Activated CD4-positive, CD25-positive, alpha-beta regulatory T cell (primary cell): ENCODE measurements at places on chromosomes 11 and 22.

- no peak for DNase-seq
These were observed 19.7 kb upstream of the FIBIN start for GRCh38 chr11:26974069-26974783.

DNA sequence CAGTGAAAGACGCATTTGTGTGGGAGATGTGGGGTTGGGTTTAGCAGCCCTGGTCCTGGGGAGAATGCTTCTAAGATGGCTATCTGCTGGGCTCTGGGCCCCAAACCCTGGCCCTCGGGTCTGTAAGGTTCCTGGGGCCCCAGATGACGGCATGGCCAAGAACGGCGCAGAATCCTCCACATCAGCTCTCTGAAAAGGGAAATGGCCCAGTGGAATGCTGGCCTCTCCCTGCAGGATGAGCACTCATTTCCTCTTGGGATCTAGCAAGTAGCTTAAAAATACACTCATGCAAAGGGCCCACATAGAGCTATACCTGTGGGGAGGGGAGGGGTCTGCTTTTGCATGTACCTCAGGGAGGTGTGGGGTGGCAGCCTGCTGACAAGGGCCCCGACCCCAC is 37.5 kb upstream of the LINC01488 start:
- DNase-seq = no peak

DNA sequence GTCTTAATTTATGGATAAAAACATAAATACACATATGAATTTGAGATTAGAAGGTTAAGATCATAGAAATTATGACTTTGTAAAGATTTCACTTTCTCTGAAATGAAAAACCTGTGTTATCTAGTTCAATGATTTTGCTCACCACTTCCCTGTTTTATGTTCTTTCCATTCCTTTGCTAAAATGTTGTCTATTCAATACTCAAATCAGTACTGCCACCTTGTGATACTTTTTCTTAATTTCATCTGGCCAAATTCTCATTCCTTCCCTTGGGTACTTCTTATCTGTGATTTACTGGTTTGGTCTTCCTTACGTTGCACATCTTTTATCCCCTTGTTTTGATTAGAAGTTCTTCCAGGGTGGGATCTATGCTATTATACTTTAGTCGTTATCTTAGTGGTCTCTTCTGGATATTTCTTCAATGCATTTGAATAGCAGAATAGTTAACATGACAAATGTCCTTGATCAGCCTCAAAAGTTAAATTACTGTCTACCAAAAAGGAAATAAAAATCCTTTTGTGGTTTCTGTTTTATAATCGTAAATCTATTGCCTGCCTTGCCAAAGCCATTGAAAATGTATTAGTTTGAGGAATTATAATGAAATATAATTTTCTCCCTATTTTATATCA is 197.0 kb downstream of the PGR start:
- no peak for DNase-seq

DNA sequence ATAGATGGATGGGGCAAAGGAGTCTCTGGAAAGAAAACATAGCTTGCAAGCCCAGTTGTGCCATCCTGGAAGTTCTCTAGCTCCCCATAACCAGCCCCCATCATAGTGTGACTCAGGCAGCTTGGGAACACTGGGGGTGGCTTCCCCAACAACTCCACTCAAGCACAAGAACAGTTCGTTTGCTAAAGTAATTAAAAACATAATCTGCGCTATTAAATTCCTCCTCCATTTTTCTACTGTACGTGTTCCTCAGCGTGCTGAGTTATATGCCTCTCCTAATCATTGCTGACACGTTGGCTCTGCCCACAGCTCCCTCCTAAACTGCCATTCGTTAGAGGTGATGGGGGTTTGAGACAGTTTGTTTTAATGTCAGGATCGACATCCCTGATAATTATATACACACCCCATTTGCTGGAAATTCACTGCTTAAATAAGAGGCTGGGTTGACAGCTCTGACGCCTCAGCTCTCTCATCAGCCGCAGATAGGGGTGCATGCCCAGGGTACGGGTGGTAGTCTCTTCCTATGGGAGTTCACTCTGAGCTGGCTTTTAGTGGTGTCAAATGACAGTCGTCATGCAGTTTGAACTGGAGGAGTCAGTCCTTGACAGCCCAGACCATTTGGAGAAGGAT is 59.5 kb upstream of the SEZ6L start:
- no peak for DNase-seq

GRCh38 chr22:36028646-36029405 is at the start of gene RBFOX2:
RBFOX2 (minus strand) TSS chr22:36028824; CDS start chr22:36028425, 399 bp downstream.
- peak; percentile 45 for DNase-seq

GRCh38 chr11:86805873-86806310 is 5.5 kb downstream of the PRSS23 start:
- DNase-seq = no peak

GRCh38 chr22:45548991-45549761 is 46.5 kb downstream of the FBLN1 start:
- no peak for DNase-seq

DNA sequence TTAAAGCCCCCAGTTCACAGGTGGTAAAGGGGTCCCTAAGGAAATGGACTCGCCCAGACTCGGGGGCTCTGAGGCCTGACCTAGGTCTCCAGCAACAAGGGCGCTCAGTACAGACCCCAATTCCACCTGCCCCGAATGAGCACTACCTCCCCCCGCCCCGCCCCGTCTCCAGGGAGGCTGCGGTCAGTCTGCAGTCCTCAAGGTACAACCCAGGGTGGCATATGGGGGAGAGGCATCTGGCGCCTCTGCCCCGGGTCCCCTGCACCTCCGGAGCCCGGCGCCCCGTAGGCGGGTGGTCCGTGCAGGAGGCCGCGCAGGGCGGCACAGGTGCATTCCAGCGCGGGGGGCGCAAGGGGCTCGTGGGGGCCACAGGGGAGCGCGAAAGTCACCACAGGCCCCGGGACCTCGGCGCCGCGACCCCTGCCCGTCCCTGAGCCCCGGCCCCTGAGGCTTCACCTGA is 361 bp downstream of the CTSD start:
- DNase-seq = no peak

- no peak for DNase-seq
These were observed 44.0 kb downstream of the IGF2 start for GRCh38 chr11:2095198-2095520.

GRCh38 chr22:46914916-46915894 is 152.8 kb downstream of the TBC1D22A start:
- no peak for DNase-seq

DNA sequence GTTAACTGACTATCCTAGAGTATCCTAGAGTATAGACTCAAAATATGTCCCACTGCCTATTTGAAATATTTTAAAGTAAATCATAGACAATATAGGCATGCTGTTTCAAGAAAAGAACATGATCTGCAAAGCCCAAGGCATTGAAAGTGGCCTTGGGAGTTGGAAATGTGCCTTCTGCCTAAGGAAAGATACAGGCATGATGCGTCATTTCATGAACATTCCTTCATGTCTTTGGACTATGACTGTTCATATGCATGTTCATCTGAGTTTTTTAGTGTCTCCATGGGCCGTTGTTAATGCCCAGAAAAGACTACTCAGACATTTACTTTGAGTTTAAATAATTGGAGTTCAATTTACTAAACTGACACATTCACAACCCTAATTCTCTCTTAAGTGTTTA is 69.7 kb upstream of the PRDM11 start:
- no peak for DNase-seq

DNA sequence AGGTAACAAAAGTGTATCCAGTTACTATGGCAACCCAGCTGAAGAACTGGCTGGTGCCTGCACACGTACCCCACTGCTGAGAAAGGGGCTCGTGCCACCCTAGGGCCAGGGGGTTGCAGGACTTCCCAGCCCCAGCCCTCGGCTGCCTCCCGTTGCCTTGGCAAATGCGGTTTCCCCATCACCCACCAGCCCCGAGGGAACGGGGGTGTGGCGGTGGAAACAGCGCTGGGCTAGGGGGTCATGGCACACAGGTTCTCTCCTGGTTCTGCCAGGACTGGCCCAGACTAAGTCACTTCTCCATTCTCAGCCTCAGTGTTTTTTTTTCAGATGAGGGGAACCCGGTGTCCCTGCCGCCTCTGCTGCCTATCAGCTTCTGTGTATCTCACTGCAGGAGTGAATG is 27.9 kb downstream of the PHF21B start:
- no peak for DNase-seq

- no peak for DNase-seq
These were observed 121.1 kb downstream of the KCNC1 start for GRCh38 chr11:17855531-17856290.

DNA sequence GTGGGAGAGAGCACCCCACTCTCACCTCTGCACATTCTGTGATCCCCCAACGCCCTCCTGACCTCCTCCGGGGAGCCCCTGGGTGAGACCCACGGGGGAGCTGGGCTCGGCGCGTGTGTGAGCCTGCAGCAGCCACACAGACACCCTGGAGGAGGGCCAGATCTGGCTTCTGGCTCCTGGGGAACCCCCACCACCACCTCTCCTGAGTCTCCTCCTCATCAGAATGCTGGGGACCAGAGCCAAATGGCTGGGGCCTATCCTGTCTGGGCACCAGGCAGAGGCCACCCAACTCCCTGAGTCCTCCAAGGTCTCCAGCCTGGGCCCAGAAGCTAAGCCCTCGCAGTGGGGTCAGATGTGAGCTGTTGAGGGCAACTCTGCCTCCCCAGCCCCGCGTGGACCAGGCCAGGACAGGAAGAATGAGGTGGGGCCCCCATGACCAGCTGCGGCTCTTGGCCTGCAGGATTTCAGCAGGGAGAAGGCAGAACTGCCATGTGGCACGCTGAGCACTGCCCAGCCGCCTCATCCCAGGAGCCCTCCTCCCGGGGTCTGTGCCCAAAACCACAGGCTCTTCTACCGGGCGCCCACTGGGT is 5.5 kb upstream of the PIM3 start:
- no peak for DNase-seq

DNA sequence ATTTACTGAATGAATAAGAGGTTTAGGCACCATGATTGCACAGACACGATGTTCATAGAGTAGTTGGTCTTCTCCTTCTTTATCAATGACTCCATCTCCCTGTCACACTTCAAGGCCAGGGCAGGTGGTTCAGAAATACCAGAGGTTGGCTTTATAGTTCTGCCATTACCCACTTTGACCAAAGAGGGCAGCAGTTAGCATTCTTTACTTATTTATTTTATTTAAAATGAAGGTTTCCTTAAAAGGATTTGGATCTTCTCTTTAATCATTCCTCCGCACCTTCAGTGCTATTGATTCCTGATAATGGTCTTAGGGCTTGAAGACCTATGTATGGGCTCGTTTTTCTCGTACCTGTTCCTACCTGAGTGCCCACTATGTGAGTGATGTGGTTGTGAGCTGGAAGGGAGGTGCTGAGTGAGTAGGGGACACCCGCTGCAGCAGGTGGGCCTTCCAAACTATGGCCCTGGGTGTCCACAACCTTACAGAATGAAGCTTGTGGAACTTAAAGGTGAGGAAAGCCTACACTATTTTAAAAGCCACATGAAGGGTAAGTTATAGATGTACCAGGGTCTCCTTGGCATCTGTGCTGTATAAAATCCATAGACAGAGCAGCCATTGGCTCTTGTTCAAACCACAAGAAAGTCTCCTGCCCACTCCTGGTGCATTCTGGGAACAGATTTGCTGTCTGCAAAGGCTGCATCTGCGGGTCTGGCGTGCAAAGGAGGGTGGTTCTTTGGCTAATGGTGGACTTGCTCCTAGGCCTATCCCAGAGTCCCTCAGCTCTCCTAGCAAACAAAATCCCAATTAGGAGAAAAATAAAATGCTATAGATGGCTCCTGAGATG is 35.0 kb downstream of the TIMP3 start:
- no peak for DNase-seq

- no peak for DNase-seq
These were observed 2.5 kb downstream of the PNPLA5 start for GRCh38 chr22:43889201-43889859.

DNA sequence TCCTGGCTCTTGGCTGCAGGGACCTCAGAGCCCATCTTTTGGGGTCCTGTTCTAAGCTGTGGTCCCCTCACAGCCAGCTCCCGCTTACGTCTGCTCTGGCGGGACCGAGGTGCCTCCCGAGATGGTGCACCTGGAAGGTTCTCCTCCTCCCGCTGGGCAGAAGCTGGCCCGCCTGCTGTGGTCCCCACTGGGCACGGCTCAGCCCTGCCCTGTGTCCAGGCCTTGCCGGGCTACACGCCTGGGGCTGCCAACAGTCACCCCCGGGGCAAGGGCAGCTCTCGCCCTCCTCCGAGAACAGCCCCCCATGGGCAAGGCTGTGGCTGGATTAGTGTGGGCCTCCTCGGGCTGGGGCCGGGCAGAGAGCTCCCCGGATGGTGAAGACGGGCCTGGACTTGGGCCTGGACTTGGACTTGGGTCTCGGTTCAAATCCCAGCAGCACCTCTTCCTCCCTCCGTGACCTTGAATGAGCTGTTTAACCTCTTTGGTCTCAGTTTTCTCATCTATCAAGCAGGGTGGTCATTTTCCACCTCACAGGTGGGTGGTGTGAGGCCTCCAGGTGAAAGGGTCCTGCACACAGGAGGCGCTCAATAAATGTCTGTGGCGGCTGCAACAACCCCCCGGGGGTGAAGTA is 998 bp downstream of the BAIAP2L2 start:
- no peak for DNase-seq

DNA sequence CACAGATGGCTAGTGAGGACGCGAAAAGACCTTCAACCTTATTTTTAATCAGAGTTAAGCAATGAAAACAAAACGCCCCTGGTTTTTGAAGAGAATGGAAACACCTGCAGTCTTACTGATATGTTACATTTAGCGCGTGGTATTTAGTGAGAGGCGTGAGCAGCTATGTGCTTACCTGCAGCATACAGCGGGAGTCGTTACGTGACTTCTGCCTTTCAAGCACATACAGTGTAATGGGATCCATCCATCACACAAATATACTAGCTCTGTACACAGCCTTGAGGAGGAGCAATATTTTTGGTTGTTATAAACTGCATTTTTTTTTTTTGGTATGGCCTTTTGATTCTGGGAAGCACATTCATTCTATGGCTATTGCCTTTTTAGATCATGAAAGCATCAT is 5.5 kb downstream of the KRTAP5-2 start:
- no peak for DNase-seq

- DNase-seq = no peak
These were observed 11.3 kb downstream of the PLAAT2 start for GRCh38 chr11:63551889-63552266.

DNA sequence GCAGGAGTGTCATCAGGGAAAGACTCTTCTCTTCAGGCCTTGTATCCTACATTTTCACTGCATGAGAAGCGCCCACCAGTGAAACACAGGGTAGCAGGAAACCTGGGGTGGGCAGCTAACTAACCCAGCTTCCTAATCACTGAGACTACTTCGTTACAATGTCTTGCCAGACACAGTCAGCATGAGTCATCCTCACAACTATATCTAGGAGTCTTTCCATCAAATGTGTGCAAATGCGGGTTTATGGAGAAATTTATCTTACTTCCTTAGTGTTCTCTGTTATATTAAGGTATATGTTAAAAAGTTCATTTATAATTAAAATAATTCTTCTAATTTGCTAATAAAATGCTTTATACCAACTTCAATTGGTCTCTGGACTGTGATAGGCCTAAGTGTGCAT is 79.9 kb upstream of the RAB1B start:
- no peak for DNase-seq

DNA sequence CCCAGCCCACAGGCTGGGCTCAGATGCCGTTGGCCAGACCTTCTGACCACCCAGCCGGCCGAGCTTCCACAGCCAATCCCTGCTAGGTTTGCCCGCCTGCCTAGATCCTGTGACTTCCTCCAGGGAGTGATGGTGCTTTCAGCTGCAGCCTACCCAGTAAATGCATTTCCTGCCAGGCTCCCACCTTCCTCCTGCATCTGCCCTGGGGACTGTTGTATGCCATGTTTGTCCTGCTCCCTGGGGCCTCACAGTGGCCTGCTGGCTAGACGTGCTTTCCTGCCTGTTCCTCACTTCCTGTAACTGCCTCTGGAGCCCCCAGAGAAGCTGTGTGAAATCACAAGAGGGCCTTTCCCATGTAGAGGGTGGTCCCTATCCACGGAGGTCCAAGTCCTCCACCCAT is 86.2 kb downstream of the GALNT18 start:
- DNase-seq = no peak

- no peak for DNase-seq
These were observed 4.4 kb downstream of the OTOG start for GRCh38 chr11:17551347-17552040.
